CD8-positive, alpha-beta T cell (primary cell): ENCODE measurements at places on chromosomes 5 and 9. TPM values are rescaled to one million over a fixed set of nuclear protein-coding genes. Genes with fewer than 3 reads are reported as not detected.

LCN12 gene
- total RNA-seq = 1.0 TPM

C9 gene
- not detected for total RNA-seq

- no peak for DNase-seq
Observed at GRCh38 chr9:13351778-13352386, 72.4 kb upstream of the MPDZ start.

C7 gene
- not detected for total RNA-seq

- no peak for DNase-seq
Observed at GRCh38 chr9:98010445-98010844, 27.3 kb downstream of the ANP32B start.

DNA sequence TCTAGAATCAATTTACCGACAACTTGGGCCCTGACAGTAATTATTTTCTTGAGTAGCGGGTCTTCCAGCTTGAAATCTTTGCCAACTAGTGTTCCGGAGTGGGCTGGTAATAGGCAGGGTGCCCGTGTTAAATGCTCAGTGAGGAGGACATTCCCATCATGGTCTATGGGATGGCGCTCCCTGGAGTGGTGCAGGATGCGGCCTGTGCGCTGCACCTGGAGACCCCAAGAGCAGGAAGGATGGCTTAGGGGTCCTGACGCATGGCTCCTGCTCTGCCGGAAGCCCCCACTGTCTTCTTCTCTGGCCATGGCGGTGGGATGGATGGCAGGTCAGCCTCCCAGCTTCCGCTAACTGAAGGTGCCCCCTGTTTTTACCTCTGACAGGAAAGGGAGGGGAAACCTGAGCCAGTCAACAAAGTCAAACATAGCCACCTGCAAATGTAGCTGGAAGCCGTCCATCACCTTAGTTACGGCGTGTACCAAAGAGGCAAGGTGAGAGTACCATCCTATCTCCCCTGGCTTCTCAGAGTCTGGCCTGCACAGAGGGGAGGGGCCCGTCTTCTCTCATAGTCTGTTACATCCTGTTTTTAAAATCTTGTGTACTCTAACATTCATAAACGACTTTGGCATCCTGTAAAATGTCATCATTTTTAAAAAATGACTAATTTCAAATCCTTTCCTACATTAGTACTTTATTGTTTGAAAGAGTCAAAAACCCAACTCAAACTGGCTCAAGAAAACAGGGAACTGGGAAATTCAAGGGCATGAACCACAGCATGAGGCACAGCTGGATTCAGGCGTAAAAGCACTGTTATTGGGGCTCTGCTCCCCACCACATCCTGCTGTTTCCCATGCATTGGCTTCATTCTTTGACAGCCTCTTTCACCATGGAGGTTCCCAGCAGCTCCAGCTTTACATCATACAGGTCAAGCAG lies 28.5 kb upstream of the UNC5A start:
- no peak for DNase-seq

DNA sequence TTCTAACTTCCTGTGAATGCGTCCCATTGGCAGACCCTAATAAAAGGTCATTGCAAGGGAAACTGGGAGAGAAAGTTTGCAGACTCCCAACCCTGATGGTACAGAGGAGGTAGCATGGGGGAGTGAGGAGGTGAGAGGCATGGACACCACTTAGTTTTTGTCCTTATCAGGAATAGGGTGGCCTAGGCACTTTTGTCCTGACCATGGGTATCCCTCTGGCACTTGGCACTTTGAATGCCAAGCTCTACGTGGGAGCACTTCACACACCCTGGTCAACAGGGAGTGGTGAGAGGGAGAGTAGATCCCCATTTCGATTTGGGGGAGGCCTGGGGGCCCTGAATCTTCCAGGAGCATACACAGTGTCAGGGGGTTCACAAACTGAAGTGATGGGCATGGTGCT lies 75.6 kb upstream of the SH3PXD2B start:
- no peak for DNase-seq

- DNase-seq = no peak
Observed at GRCh38 chr5:78888580-78889368, 96.3 kb downstream of the ARSB start.

CD180 gene
- not detected for total RNA-seq

EGR1 gene
- total RNA-seq = 12.1 TPM

SPATA31D4 gene
- not detected for total RNA-seq

DAB2IP gene
- 1.2 TPM for total RNA-seq

- DNase-seq = no peak
Observed at GRCh38 chr9:14031060-14031414, 282.9 kb downstream of the NFIB start.

GRCh38 chr9:27749838-27750237 lies 176.6 kb upstream of the C9orf72 start:
- DNase-seq = no peak

GRCh38 chr9:127521919-127522304 lies 70.6 kb downstream of the LRSAM1 start:
- DNase-seq = no peak

LOX gene
- not detected for total RNA-seq

DNA sequence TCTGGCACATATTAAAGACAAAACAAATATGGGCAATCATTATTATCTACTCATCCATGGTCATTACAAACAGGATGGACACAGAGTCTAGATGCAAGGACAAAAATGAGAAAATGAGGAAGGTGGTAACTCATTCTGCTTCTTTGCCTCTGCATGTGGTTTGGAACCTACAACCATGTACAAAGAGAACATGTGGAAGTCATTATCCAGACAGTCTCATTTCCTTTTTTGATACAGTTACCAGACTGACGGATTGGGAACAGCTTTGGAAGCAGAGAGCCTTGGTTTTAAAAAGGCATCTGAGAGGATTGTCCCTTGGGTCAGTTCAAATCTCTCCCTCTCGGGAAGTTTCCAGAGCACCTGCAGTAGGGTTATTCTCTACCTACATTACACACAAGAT lies 433.4 kb upstream of the TNC start:
- no peak for DNase-seq

DNA sequence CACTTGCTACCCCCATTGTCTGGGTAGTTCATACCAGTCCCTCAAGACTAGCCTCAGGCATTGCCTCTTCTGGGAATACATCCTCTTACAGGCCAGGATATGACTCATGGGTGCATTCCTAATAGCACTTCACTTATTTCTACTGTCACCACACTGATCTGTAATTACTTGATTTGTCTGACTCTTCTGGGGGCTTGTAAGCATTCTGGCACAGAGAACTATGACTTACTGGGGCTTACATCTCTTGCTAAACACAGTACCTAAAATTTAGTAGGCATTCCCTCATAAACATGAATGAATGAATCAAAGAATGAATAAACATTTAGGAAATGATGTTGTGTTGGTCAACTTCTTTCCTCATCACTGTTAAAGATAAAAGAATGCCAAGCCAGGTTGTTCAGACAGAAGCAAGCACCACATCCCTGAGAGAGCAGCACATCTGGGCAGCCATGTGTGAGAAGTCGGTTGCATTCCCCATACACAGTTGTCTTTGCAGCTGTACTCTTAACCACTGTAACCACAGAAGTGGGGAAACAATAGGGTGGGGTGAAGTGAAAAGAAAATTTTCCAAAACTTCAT lies 27.6 kb downstream of the IL7R start:
- no peak for DNase-seq

DNA sequence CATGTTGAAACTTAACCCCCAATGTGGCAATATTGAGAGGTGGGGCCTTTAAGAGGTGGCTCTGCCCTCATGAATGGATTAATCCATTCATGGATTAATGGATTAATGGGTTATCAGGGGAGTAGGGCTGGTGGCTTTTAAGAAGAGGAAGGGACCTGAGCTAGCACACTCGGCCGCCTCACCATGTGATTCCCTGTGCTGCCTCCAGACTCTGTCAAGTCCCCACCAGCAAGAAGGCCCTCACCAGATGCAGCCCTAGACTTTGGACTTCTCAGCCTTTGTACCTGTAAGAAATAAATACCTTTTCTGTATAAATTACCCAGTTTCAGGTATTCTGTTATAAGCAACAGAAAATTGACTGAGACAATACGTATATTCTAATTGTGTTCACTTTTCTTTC lies 272.2 kb upstream of the DMRT1 start:
- DNase-seq = no peak

ARHGEF39 gene
- 0.35 TPM for total RNA-seq

DNA sequence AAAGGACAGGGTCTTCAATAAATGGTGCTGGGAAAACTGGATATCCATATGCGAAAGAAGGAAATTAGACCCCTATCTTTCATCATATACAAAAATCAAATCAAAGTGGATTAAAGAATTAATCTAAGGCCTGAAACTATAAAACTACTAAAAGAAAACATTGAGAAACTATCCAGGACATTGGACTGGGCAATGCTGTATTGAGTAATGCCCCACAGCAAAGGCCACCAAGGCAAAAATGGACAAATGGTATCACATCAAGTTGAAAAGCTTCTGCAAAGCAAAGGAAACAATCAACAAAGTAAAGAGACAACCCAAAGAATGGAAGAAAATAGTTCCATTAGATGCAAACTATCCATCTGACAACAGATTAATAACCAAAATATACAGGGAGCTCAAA lies 72.3 kb downstream of the STRBP start:
- DNase-seq = no peak

GRCh38 chr9:87849144-87849758 lies 33.4 kb upstream of the SPATA31E1 start:
- no peak for DNase-seq

DNA sequence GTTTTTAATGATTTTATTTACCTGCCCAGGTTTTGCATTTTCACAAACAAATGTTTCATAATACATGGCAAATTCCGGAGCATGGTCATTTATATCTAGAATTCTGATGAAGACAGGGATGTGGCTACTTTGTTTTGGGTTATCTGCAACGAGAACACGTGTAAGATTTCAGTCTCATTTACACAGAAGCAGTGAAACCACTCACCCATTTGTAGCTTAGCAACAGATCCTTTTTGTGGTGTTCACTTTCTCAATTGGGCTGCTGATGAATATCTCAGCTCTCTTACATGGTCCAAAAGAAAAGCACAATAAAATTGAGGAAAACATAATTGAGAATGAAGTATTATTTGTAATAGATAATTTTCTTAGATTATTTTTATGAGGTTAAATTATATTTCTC lies 148.6 kb downstream of the CDH9 start:
- DNase-seq = no peak
